ENCODE measurements at places on chromosomes 4 and X.

DNA sequence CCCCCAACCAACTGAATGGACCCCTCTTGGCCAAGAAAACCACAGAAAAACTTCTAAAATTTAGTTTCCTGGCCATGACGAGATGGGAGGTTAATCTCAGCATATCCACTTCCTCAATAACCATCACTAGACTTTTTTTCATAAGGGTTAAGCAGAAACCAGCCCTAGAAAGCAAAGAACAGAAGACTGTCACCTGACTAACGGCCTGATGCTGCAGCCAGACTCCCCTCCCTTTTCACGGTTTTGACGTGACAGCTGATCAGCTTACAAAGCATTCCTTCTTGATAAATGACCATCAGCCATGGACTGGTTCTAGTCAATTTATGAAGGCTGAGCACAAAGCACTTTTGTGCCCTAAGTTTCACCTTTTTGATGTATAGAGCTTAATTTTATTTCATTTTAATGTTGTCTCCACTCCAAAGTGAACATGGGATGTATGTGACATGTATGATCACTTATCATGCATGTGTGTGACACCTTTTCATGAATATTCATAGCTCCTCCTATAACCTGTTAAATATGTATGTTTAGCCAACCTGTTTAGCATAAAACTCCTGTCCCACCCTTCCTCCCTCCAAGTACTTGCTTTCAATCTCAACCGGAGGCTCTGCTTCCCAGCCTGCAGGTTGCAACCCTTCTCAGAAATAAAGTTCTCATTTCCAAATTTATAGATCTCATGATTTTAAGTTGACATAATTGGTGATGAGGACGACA lies 56.3 kb downstream of the SERTM2 start:
- DNase-seq, result no peak

DNA sequence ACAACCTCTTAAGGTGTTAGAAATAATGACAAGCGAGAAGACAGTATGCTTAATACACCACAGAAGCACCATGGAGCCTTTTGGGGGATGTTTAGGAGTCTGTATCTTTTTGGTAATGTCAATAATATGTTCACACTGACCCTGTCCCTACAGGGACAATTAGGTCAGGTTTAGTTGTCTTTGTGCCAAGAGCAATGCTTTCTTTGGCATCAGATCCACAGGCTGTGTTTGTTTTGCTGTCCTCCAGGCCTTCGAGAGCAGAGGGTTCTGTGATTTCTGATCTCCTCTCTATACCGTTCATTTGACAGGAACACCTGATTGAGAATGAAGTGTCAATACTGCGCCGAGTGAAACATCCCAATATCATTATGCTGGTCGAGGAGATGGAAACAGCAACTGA lies 153.8 kb downstream of the DCLK2 start:
- no peak for DNase-seq

DNA sequence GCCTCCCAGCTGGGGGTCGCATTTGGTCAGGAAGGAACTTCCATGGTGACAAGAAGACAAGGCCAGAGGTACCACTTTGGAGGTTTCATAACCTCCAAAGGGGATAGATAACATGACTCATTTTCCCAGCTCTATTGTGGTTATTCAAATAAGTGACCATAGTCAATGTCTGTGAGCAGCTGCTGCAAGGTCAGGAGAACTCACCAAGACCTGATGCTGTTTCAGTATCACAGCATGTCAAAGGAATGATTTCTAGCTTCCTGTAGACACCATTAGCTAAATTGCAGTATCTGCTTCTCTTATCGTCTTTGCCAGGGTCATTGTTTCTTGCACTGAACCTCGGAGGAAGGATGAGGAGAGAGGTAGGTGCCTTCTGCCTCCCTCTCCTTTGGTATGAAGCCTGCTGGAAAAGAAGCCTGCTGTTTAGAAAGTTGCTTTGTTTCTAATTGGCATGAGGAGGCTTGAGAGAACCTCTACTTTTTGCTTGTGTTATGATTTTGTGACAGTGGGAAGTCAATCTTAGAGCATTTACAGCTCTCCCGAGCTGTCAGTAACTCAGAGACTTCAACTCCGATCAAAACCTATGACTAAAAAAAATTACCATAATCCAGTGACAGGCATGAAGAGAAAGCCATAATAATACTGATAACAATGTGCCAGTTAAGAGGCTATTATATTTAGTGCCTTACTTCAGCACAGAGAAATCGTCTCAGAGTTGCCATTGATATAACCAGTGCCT lies 38.0 kb upstream of the GATB start:
- DNase-seq, result no peak

GRCh38 chr4:141027421-141027820 lies 105.8 kb downstream of the RNF150 start:
- no peak for DNase-seq

DNA sequence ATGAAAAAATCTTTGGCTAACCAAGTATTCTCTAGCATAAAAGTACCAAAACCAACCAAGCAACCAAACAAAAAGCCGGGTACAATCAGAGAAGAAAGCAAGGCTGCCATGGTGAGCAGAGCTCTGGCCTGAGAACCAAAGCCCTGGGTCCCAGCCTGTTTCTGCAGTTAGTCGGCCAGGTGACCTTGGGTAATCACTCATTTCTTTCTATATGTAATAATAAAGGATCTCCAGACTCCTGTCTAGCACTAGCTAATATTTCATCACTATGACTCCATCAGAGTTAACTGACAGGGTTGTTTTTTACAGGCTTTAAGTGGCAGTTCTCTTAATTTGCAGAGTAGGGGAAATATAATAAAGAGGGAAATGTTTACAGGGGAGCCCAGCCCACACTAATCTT lies 34.0 kb upstream of the RASGEF1B start:
- no peak for DNase-seq

DNA sequence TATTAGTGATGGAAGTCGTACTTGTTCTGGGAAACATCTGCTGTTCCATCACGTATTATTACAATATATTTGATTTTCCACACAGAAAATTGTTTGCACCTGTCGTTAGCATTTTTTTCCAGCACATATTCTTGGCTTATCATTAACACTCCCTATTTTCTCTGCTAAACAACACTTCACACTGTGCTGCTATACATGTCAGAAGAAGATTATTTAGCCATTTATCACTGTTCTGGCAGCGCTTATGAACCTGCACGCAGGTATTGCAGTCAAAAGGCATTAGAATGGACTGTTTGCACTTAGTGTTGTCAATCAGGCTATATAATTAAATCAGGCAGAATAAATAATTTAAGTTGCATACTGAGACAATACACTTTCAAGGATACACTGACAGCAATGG lies 218.6 kb downstream of the CHM start:
- no peak for DNase-seq

- DNase-seq, result no peak
These were observed 149.8 kb upstream of the TBL1X start for GRCh38 chrX:9315086-9315485.

DNA sequence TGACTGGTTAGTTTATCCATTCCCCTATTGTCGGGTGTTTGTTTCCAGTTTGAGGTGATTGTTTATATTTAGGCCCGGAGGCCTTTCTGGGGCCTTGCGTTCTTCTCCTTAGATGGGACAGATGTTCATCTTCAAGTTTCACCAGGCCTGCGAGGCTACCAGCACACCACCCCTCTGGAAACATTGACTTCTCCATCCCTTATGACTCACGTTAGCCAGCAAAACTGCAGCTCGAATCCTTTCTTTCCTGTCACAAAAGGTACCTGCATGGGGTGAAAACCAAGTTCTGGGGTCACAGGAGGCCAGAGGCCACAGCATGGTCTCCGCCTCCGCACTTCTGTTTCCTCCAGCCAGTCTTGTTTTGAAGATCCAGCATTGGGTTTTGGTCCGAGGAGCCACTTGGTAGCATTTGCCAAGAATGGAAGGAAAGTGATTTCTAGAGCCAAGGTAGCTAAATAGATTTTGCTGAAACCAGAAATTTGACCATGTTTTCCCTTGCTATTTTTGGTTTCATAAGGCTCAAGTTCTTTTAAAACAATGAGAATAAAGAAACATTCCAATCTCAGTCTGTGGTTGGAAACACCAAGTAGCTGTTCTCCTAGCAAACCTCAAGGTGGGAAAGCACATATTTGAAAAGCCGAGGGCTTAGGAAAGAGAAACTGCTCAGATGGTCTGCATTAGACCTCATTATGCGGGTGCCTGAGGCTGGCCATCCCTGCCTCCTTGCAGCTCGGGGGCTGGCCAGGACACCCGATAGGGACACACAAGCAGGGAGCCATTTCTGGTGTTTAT lies 5.6 kb downstream of the NYX start:
- no peak for DNase-seq

DNA sequence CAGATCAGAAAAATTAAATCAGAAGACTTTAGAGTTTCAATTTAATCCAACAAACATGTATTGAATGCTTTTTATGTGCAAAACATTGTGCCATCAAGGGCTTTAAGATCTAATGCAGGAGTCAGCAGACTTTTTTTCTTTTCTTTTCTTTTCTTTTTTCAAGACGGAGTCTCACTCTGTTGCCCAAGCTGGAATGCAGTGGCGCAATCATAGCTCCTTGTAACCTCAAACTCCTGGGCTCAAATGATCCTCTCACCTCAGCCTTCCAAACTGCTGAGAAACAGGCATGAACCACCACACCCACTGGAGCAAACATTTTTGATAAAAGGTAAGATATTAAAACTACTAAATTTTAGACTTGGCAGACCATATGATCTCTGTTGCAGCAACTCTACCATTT lies 24.6 kb upstream of the LRBA start:
- no peak for DNase-seq

DNA sequence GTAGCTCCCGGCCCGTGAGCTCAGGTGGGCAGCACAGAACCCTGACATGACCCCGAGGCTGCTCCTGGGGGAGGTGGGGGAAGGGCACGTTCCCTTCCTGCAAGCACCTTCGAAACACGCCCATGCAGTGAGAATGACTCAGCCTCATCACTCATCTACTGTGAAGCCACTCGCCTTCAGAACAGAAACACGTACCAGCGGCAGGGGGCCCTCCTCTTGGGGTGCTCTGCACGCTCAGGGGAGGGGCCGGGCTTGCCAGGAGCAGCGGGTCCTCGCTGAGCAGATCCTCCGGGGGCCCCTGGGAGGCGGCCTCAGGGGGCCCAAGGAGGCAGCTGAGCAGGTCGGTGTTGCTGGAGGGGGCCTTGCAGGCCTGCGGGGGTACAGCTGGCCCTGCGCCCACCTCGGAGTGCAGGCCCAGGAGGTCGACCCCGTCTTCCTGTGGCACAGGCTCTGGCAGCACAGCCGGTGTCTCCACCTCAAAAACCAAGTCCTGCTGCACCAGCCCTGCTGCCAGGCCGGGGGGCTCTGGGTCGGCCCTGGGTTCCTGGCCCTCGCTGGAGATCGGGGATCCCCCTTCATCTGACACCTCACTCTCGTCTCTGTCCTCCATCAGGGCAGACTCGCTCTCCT lies 40.9 kb upstream of the CPLX1 start:
- no peak for DNase-seq

DNA sequence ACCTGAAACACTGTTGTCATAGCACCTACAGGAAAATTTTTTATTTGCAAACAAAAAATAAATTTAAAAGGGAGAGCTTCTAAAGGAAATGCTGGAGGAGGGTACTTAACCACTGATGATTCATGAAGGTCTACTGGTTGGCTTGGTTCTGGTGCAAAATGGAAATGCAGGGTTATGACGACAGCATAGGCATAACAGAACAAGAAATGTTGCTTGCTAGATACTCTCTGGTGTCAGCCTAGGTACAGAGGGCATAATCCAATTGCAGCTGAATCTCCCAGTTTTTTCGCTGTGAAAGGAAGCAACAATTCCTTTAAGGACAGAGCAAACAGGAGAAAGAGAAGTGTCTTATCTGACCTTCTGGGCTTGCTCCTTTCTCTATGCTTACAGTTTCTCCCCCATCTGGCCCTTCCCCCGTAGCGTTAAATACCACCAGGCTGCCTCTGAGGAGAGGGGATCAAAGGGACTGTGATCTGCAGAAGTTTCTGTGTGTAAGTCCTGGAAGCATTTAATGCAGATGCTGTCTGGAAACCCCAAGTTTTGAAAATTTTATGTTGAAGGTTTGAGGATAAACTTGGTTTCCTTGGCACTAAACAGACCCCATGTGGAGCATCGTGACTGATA lies 23.7 kb upstream of the CASK start:
- no peak for DNase-seq

- DNase-seq, result no peak
These were observed 167.1 kb upstream of the C1QTNF7 start for GRCh38 chr4:15260758-15261157.

DNA sequence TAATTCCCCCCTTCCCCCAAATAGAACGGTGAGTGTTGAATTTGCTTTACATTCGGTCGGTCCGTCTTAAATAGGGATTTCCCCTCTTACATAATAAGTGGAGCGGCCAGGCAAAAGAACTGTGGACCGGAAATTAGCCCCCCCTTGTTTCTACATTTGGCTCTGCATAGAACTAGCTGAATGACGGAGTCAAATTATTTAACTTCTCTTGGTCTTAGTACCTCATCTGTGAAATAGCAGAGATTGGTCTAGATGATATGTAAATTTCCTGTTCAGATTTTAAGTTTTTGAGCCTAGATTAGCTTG lies 1.3 kb downstream of the SPATA18 start:
- no peak for DNase-seq

DNA sequence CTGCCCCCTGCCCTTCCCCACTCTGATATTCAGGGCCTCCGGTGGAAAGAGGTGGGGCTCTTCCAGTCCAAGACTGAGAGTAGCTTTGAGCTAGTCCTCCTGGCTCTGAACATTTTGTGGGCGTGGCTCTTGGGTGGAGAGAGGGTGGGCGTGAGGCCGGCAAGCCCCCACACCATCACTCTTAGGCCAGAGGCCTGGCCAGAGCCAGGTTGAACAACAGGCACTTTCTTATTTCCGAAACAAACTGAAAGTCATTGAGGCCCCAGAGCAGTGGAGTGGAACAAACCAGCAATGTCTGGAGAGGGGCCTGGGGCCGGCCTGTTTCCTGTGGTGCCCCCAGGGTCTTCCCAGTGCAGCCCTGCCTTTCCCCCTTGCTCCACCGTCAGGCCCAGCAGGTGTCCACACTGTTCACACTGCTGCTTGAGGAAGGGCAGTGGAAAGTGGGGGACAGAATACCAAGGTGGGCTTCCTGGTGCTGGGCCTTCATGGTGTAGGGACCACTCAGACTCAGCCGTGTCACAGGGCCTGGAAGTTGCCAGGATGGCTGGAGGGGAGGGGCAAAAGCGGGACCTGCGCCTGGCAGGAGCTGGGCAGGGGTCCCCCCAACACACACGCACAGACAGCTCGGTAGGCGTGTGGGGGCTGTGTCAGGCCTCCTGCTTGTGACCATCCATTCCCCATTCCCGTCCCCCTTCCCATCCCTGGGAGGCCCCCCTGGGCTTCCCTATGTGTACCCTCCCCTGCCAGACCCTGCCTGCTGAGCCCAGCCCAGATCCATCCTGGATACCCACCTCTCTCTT lies 2.9 kb downstream of the ADRA2C start:
- no peak for DNase-seq

DNA sequence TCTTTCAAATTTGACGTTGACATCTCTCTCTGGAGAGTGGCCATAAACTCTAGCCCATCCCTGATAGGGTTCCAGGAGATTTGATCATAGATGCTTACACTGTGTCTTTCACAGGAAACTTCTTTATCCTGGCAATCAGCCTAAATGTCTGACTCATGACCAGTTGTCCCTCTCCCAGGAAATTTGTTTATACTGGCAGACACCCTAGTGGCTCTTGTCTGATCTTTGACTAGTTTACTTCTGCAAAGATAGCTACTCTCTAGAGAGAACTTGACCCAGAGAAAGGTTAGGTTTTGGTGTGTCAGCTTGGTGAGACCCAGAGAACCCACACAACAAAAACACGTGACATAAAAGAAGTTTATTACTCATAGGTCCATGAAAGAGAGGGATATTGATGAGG lies 509.8 kb downstream of the CENPC start:
- no peak for DNase-seq

Data from skin of body (tissue), 3 donors.